ENCODE measurements at places on chromosomes 13 and 19. TPM values are rescaled to one million over a fixed set of nuclear protein-coding genes. Genes with fewer than 3 reads are reported as not detected.

- no peak for DNase-seq
- H3K4me3 ChIP-seq: no peak overlapping the region
- H3K36me3 ChIP-seq: no peaks in the 10 kb centered on the region
- H3K4me1 ChIP-seq: no peaks in the 10 kb centered on the region
- no peaks in the 10 kb centered on the region for H3K27me3 ChIP-seq
Measured at GRCh38 chr13:59950266-59950665, 213.5 kb downstream of the DIAPH3 start.

VASP gene
- 192 TPM for total RNA-seq

FCGBP gene
- total RNA-seq: 71.2 TPM

GRCh38 chr13:74203576-74203975, 69.4 kb upstream of the KLF12 start:
- H3K36me3 ChIP-seq: no peaks in the 10 kb centered on the region
- H3K27ac ChIP-seq: no peak overlapping the region

TUBA3C gene
- not detected for total RNA-seq

ZBTB32 gene
- 0.19 TPM for total RNA-seq

PRR12 gene
- total RNA-seq: 20.2 TPM

POP4 gene
- total RNA-seq: 34.2 TPM

GRCh38 chr19:29800100-29800825, 11.5 kb upstream of the CCNE1 start:
- H3K36me3 ChIP-seq: no peaks in the 10 kb centered on the region
- H3K4me1 ChIP-seq: no peaks in the 10 kb centered on the region
- no peak overlapping the region for H3K4me3 ChIP-seq
- no peak overlapping the region for H3K27ac ChIP-seq
- H3K27me3 ChIP-seq: no peaks in the 10 kb centered on the region
- DNase-seq: peak; percentile 36

SLAIN1 gene
- total RNA-seq: 8.3 TPM

GRCh38 chr13:33105387-33106005, 89.3 kb downstream of the KL start:
- H3K4me1 ChIP-seq: peaks cover 7% of the 10 kb centered on the region
- no peaks in the 10 kb centered on the region for H3K27me3 ChIP-seq
- no peak overlapping the region for H3K4me3 ChIP-seq
- H3K36me3 ChIP-seq: peaks cover 2% of the 10 kb centered on the region
- peak overlapping the region; percentile 4 for H3K27ac ChIP-seq

- no peak for DNase-seq
- no peak overlapping the region for H3K27ac ChIP-seq
- H3K36me3 ChIP-seq: no peaks in the 10 kb centered on the region
Measured at GRCh38 chr19:51319649-51320279, 8.3 kb downstream of the IGLON5 start.

GRCh38 chr13:66700117-66700601, 530.0 kb downstream of the PCDH9 start:
- H3K27me3 ChIP-seq: no peaks in the 10 kb centered on the region
- H3K27ac ChIP-seq: no peak overlapping the region
- DNase-seq: no peak
- no peaks in the 10 kb centered on the region for H3K36me3 ChIP-seq

GRCh38 chr19:10454267-10454666, 33.9 kb downstream of the PDE4A start:
- H3K4me3 ChIP-seq: no peak overlapping the region
- no peaks in the 10 kb centered on the region for H3K36me3 ChIP-seq
- H3K27me3 ChIP-seq: no peaks in the 10 kb centered on the region
- H3K27ac ChIP-seq: no peak overlapping the region
- no peak for DNase-seq

ZNF616 gene
- 11.0 TPM for total RNA-seq

- H3K4me3 ChIP-seq: no peak overlapping the region
- H3K36me3 ChIP-seq: no peaks in the 10 kb centered on the region
- no peak overlapping the region for H3K27ac ChIP-seq
- no peaks in the 10 kb centered on the region for H3K27me3 ChIP-seq
- H3K4me1 ChIP-seq: no peaks in the 10 kb centered on the region
Measured at GRCh38 chr13:105135852-105136615, 1399.4 kb downstream of the EFNB2 start.

PIP5K1C gene
- total RNA-seq: 83.3 TPM

DNA sequence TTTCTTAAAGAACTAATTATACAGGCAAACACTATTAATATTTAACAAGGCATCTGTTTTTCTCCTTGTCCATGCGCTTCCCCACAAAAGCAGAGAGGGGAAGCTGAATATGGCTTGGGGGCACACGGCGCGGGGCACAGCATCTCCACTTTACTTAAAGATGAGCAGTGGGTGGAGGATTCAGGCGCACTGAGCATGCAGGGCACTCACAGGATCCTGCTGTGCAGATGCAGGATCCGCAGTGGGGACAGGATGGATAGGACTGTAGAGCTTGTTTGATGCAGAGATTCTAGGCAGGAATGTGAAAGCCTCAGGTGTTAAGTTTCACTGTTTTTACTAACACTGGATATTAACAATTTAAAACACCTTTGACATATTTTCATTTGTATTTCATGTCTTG, 43.3 kb downstream of the ATP11A start:
- no peaks in the 10 kb centered on the region for H3K27me3 ChIP-seq
- H3K4me1 ChIP-seq: no peaks in the 10 kb centered on the region
- DNase-seq: no peak
- H3K4me3 ChIP-seq: no peak overlapping the region
- H3K36me3 ChIP-seq: no peaks in the 10 kb centered on the region

PSG1 gene
- total RNA-seq: not detected

DNA sequence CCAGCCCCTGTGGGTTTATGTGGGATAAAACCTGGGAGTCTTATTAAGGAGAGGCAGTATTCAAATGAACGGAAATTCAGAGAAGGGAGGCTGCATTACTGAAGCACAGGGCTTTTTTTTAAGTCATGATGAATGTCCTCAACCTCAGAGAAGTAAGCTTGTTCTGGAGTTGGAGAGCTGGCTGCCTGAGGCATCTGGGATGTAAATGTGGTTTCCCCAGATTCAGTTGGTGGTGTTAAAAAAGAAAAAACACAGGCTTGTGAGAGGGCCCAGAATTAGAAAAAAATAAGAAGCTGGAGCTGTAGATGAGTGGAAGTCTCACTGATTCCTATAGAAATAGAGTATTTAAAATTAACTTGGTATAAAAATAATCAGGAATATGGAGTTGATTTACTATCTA, 64.0 kb upstream of the GPR12 start:
- no peak for DNase-seq
- no peak overlapping the region for H3K4me3 ChIP-seq
- H3K27ac ChIP-seq: no peak overlapping the region
- no peaks in the 10 kb centered on the region for H3K27me3 ChIP-seq
- H3K4me1 ChIP-seq: no peaks in the 10 kb centered on the region

GRCh38 chr13:97567510-97568243, 133.7 kb downstream of the RAP2A start:
- H3K27me3 ChIP-seq: no peaks in the 10 kb centered on the region
- H3K4me3 ChIP-seq: no peak overlapping the region
- peak; percentile 58 for DNase-seq
- no peaks in the 10 kb centered on the region for H3K36me3 ChIP-seq

- H3K27ac ChIP-seq: no peak overlapping the region
- H3K36me3 ChIP-seq: no peaks in the 10 kb centered on the region
- no peaks in the 10 kb centered on the region for H3K4me1 ChIP-seq
- no peaks in the 10 kb centered on the region for H3K27me3 ChIP-seq
Measured at GRCh38 chr13:111202156-111202621, 87.1 kb downstream of the ARHGEF7 start.

POU2F2 gene
- 9.0 TPM for total RNA-seq

DNA sequence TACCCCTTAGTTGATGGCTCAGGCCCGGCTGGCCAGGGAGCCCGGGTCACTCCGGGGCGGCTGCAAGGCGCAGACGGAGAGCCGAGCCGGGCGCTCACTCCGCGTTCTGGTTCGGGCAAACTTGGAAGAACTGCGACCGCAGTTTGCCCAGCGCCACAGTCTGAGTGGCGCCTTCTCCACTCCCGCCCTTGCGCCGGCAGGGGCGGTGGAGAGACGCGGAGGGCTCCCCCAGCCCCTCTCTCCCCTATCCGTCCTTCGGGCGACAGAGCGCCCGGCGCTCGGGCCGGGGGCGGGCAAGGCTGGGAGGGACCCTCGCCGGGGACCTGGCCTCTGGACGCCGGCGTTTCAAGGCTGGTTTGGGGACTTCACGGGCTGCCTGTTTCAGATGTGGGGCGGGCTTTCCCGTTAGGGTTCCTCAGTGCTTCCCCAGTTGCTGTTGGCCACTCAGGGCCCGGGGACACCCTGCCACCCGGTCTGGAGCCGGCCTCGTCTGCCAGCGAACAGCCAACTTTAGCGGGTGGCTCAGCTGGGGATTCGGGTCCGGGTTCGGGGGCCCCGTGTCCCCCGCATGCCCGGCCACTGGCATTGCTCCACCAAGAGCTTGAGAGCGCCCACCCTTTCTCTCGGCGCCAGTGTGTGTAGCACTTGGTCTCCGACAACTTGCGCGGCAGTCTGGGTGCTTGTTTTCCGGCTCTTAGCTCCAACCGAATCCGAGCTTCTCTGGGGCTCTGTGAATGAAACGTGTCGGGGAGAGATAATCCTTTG, 1.5 kb downstream of the GPC6 start:
- no peaks in the 10 kb centered on the region for H3K4me1 ChIP-seq
- H3K36me3 ChIP-seq: no peaks in the 10 kb centered on the region
- no peaks in the 10 kb centered on the region for H3K27me3 ChIP-seq
- peak overlapping the region; percentile 77 for H3K4me3 ChIP-seq
- DNase-seq: peak; percentile 88

DNA sequence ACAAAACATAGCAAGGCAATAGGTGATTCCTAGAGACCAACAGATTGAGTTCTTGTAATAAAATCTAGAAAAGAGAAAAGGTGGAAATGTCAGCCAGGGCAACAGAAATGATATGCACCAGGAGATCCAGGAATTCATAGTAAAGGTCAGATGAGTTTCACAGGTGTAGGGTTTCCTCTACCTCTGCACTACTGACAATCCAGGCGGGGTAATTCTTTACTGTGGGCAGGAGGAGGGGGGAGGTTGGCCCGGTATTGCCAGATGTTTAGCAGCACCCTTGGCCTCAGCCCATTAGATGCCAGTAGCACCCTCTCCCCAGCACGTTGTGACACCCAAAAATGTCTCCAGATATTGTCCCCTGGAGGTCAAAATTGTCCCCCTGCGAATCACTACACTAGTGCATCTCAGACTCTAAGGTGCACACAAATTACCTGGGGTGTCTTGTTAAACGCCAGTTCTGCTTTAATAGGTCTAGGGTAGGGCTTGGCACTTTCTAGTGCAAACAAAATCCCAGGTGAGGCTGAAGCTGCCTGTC, 3.5 kb upstream of the UBAC2 start:
- H3K27me3 ChIP-seq: no peaks in the 10 kb centered on the region
- no peaks in the 10 kb centered on the region for H3K4me1 ChIP-seq
- no peak overlapping the region for H3K4me3 ChIP-seq
- H3K36me3 ChIP-seq: no peaks in the 10 kb centered on the region
- no peak for DNase-seq

- no peaks in the 10 kb centered on the region for H3K4me1 ChIP-seq
- no peak overlapping the region for H3K4me3 ChIP-seq
- no peak overlapping the region for H3K27ac ChIP-seq
- DNase-seq: no peak
Measured at GRCh38 chr13:106426909-106427308, 108.6 kb downstream of the EFNB2 start.

TNFRSF19 gene
- total RNA-seq: 1.6 TPM

ZSCAN4 gene
- not detected for total RNA-seq

ZNF506 gene
- 28.8 TPM for total RNA-seq

ZNF799 gene
- total RNA-seq: 7.6 TPM

DNA sequence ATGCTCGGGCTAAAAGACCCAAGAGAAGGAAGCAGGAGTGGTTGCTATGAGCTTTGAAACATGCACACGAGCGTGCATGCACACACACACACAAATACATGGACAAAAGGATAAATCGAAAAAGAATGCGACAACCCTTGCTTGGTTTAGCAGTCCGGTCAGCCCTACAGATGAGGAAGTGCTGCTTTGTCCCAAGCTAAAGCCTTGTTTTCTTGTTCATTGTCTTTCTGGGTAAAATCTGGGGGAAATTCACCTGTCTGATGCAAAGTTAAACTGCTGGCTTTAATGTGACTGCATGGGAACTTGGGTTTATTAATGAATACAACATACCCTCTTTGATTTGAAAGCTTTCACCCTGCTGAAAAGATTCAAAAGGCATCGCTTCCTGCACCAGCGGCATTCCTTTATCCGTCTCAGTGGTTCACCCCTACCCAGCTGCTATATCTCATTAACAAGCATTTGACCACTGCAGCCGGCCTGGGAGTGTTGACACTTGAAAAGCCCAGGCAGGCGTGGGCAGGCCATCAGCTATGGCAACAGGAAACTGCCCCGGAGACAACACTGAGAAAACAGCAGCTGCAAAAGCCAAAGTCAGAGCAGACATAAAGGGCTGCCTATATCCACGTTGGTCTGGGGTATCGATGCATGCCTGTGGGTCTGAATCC, 301.7 kb downstream of the NDFIP2 start:
- no peak overlapping the region for H3K4me3 ChIP-seq
- H3K36me3 ChIP-seq: no peaks in the 10 kb centered on the region
- H3K27me3 ChIP-seq: no peaks in the 10 kb centered on the region
- peaks cover 4% of the 10 kb centered on the region for H3K4me1 ChIP-seq
- no peak overlapping the region for H3K27ac ChIP-seq
- DNase-seq: peak; percentile 63

F2RL3 gene
- total RNA-seq: 0.78 TPM

DNA sequence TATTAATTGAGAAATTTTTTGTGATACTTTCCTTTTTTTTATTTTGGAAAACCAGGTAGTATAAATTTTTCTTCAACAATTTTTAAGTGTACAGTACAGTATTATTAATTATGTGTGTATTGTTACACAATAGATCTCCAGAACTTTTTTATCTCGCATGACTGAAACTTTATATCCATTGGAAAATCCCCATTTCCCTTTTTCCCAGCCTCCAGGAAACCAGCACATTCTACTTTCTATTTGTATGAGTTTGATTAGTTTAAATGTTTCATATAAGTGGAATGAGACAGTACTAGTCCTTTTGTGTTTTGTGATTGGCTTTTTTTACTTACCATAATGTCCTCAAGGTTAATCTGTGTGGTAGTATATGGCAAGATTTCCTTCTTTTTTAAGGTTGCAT, 399.5 kb upstream of the ARGLU1 start:
- H3K4me3 ChIP-seq: no peak overlapping the region
- DNase-seq: no peak
- H3K27ac ChIP-seq: no peak overlapping the region
- H3K36me3 ChIP-seq: no peaks in the 10 kb centered on the region
- H3K27me3 ChIP-seq: no peaks in the 10 kb centered on the region

GRCh38 chr19:47633996-47634395, 25.1 kb downstream of the BICRA start:
- H3K36me3 ChIP-seq: no peaks in the 10 kb centered on the region
- DNase-seq: no peak
- no peaks in the 10 kb centered on the region for H3K4me1 ChIP-seq
- H3K4me3 ChIP-seq: no peak overlapping the region

DNA sequence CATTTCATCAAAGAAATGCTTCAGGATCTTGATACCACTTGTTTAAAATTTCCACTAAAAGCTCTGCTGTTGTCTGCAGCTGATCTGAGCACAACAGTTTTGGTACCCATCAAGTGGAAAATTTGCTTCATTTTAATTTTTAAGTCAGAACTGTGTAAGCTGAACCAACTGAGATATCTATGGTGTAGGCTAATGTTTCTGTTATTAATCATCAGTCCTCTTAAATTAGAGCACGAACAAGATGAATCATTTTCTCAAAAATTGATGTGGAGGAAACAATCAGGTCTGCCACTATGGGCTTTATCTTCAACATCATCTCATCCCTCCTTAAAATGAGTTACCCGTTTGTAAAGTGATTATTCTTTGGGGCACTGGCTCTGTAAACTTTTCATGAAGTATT, 221.5 kb upstream of the NBEA start:
- H3K36me3 ChIP-seq: no peaks in the 10 kb centered on the region
- H3K4me3 ChIP-seq: no peak overlapping the region
- H3K27ac ChIP-seq: no peak overlapping the region
- no peaks in the 10 kb centered on the region for H3K4me1 ChIP-seq
- no peak for DNase-seq

All from aorta (tissue), 5 donors.